ENCODE measurements at places on chromosomes 7 and 10.

GRCh38 chr10:96842896-96843723, 11.0 kb downstream of the LCOR start:
- peak; percentile 27 for DNase-seq

DNA sequence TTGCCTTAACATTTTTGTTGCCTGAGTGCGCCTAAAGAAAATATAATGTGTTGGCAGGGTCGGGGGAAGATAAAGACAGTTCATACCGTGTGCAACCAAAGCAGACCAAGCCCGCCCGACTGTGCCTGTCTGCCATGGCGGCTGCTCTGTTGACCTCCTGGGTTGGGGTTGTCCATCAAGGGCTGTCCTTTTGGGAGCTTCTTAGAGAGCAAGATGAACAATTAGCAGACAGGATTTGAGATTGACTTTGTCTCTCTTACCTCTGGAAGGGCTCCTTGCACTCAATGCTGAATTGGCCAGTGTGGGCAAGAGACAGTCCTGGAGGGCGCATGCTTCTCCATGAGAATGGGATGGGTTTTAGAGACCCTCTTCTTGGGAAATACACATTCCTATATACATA, 319.6 kb downstream of the GLRX3 start:
- DNase-seq: no peak

DNA sequence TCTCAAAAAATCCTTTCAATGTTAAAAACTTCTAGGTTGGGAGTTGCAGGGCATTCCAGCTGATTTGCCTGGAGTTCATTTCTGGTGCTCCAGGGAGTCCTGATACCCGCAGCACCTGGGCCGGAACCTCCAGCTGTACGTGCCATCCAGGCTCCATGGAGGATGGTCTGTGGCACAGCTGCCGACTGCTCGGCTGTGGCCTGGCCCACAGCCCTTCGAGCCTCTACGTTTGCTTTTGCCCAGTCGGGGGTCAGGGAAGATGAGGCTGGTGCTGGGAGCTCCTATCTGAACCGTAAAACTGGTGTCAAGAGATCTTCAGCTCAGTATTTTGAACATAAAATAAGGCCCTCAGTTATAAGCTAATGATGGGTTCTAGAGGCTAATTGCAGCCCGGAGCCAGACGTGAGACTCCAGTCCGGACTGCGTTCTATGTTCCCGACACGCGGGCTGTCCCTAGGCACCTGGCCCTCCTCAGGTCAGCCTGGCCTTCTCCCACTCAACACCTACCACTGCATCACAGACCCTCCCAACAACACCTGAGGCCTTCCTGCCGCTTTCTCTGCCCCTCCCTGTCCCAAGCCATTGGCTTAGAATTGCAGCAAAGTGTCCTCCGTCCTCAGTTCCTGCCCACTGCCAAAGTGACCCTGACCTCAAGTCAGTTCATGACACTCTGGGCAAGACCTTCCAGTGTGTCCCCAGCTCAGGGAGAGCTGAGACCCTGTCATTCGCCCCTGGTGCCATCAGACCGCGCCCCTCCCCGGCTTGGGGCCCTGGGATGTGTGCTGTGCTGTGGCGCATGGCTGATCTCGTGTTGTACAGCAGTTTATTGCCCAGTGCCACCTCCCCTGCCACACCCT, 64.2 kb upstream of the DNAJB6 start:
- DNase-seq: no peak

DNA sequence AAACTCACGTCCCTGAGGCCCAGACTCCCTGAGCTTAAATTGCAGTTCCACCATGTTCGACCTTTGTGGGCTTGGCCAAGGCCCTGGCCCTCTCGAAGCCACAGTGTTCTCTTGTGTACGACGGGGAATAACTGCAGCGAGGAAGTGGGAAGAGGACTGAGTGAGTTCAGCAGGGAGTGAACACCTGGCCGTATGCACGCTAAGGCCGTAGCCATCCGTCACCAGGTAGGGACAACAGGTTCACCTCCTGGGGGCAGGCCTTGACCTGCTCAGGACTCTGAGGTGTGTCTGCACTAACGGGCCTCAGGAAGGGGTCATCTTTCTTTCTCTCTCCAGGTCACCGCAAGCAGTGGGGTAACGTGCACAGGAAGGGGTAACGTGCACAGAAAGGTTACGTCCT, 67.2 kb upstream of the CTBP2 start:
- DNase-seq: no peak

GRCh38 chr7:132709971-132710567, 133.8 kb upstream of the PLXNA4 start:
- peak; percentile 1 for DNase-seq

DNA sequence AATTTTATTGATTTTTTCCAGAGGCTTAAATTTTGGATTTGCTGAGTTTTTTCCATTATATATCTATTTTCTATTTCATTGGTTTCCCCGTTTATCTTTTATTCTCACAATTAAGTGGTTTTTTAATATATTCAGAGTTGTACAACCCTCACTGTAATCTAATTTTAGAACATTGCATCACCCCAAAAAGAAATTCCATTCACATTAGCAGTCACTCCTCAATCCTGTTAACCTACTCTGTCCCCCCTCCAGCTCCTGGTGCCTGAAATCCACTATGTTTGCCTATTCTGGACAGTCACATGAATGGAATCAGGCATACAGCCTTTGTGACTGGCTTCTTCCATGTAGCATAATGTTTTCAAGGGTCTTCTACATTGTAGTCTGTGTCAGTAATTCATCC, 55.8 kb upstream of the ITGA8 start:
- peak; percentile 8 for DNase-seq
